ENCODE measurements at places on chromosomes 6 and 20.
A peak's percentile ranks its signal among the peaks of the same experiment; 100 is the strongest.

- peaks cover 25% of the 10 kb centered on the region for H3K27me3 ChIP-seq
- no peaks in the 10 kb centered on the region for H3K36me3 ChIP-seq
- no peaks in the 10 kb centered on the region for H3K4me1 ChIP-seq
- DNase-seq = no peak
- H3K27ac ChIP-seq = no peak overlapping the region
These were observed 20.1 kb upstream of the MTCL3 start for GRCh38 chr6:127539272-127539671.

DNA sequence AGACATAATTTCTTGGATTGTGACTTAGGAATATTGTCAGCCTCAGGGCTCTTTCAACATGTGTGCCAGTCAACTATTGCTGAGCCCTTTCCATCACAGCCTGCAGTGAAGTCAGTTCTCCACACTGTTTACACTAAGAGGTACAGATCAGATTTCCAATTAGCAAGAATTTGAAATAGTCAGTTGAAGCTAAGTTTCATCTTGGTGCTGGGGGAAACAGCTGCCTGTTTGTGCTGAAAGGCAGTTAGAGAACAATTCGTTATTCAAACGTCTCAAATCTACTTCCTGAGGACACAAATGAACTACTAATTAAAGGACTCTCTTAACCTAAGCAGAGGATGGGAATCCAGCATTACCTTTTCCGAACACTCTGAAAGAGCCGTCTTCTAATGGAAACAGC lies 25.9 kb downstream of the ADGRF1 start:
- H3K4me1 ChIP-seq = no peaks in the 10 kb centered on the region
- peaks cover 13% of the 10 kb centered on the region for H3K27me3 ChIP-seq
- no peaks in the 10 kb centered on the region for H3K36me3 ChIP-seq
- no peak for DNase-seq
- H3K27ac ChIP-seq = no peak overlapping the region
- H3K4me3 ChIP-seq = no peak overlapping the region

- H3K36me3 ChIP-seq = no peaks in the 10 kb centered on the region
- no peak overlapping the region for H3K27ac ChIP-seq
- no peak for DNase-seq
- H3K4me1 ChIP-seq = no peaks in the 10 kb centered on the region
These were observed 25.9 kb downstream of the RIN2 start for GRCh38 chr20:19783966-19784401.

DNA sequence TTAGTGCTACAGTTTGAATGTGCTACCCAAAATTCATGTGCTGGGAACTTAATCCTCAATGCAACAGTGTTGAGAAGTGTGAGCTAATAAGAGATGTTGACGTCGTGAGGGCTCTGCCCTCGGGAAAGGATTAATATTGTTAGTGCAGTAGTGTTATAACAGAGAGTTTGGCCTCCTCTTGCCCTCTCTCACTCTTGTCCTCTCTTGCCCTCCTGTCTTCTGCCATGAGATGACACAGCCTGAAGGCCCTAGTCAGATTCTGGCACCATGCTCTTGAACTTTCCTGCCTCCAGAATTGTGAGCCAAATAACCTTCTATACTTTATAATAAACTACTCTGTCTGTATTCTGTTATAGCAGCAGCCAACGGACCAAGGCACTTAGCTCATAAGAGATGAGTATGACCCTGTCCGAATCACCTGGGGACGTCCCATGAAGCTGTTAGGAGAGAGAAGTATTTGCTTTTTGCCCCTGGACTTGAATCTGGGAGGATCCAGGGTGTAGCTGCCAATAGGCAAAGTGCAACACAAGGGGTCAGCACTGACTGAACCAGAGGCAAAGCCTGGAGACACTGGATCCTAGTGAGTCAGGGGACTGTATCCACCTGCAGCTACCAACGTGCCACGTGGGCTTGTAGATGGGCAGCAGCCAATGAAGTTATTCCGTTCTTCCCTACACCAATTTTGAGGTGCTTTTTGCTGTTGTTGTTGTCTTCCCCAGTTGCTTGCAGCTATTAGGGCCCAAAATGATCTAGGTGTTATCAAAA lies 233.7 kb downstream of the THBS2 start:
- peaks cover 4% of the 10 kb centered on the region for H3K36me3 ChIP-seq
- peaks cover 61% of the 10 kb centered on the region for H3K27me3 ChIP-seq
- H3K27ac ChIP-seq = no peak overlapping the region
- H3K4me3 ChIP-seq = no peak overlapping the region
- DNase-seq = no peak

- DNase-seq = no peak
- H3K36me3 ChIP-seq = peaks cover 19% of the 10 kb centered on the region
- H3K27me3 ChIP-seq = no peaks in the 10 kb centered on the region
- peak overlapping the region; percentile 88 for H3K4me3 ChIP-seq
- peak overlapping the region; percentile 97 for H3K27ac ChIP-seq
- H3K4me1 ChIP-seq = peaks cover 41% of the 10 kb centered on the region
These were observed 11.6 kb upstream of the ELOVL5 start for GRCh38 chr6:53360093-53360912.

GRCh38 chr6:10202581-10202980 lies 212.3 kb downstream of the TFAP2A start:
- no peaks in the 10 kb centered on the region for H3K4me1 ChIP-seq
- H3K36me3 ChIP-seq = peaks cover 1% of the 10 kb centered on the region
- no peak for DNase-seq
- H3K4me3 ChIP-seq = no peak overlapping the region
- no peak overlapping the region for H3K27ac ChIP-seq

GRCh38 chr6:81856872-81857271 lies 104.4 kb upstream of the TENT5A start:
- no peak overlapping the region for H3K4me3 ChIP-seq
- no peaks in the 10 kb centered on the region for H3K27me3 ChIP-seq
- DNase-seq = no peak

DNA sequence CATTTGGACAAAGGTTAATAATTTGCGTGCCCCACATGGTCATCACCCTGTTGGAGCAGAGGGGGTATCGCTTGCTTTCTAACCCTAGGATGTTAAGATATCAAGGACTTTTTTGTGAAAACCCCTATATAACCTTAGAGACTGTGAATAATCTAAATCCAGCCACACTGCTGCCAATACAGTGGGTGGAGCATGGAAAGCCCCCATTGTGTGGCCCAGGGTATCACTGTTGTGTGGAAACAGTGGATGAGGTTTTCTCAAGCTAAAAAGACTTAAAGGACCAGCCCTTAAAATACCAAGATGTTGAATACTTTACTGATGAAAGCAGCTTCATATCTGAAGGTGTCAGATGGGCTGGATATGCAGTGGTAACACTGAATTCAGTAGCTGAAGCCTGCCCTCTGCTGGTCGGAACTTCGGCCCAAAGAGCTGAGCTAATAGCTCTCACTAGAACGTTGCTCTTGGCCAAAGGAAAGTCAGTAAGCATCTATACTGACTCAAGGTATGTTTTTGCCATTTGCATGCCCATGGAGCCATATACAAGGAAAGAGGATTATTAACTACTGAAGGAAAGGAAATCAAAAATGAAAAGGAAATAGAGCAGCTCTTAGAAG lies 695.2 kb downstream of the PHF3 start:
- no peak overlapping the region for H3K27ac ChIP-seq
- no peak overlapping the region for H3K4me3 ChIP-seq
- DNase-seq = no peak
- H3K4me1 ChIP-seq = no peaks in the 10 kb centered on the region
- H3K36me3 ChIP-seq = no peaks in the 10 kb centered on the region

DNA sequence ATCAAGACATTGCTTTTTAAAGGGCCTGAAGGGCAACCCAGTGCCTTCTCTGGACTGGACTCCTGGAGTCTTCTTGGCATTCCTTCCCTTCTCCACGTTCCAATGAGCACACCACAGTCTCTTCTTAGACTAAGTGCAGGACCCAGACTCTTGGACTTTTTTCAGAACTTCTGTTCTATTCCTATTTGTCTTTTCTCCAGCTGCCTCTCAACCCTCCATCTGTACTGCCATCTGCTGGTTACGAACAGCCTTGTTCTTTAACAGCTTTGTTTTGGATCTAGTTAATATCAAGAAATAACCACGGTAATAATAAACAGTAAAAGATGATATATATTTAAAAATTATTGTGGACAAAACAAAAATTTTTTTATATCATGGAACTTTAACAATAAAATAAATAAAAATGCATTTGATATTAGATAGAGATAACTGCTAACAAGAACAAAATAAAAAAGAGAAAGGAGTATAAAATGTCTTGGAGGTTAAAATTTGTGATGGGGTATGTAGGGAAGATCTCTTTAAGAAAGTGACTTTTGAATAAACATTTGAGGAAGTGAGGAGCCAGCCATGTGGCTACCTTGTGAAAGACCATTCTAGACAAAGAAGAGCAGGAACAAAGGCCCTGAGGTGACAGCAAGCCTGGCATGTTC lies 105.1 kb upstream of the HCRTR2 start:
- no peak overlapping the region for H3K4me3 ChIP-seq
- no peak for DNase-seq
- H3K27me3 ChIP-seq = no peaks in the 10 kb centered on the region
- H3K27ac ChIP-seq = no peak overlapping the region
- no peaks in the 10 kb centered on the region for H3K36me3 ChIP-seq

DNA sequence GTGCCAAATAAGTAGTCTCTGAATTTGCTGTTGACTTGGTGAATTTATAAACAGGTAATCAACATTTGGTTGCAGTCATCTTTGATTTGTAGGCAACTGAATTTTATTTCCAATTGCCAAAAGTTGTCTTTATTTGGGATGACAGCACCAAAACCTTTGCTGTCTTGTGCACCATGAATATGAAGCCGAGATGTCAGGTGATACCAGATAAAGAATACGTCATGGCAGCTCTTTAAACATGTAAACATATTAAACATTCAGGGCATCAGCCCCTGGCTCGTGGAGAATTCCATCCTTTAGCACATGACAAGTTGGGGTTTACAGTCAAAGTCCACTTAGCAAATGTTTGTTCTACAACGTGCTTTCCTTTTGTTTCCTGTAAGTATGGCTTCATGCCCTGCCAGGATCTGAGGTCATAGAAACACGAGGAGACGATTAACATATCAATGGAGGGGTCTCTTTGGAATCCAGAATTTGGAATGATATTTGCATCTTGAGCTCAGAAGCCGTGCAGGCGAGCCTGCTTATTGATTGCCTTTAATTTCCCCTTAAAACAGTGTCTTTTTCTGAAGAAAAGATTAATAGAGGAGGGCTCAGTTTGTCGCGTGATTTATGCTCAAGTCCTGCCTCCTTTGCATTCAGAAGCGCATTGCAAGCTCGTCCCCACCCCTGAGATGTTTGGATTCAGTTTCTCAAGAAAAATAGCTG lies 170.2 kb upstream of the ZNF217 start:
- H3K27ac ChIP-seq = no peak overlapping the region
- peaks cover 6% of the 10 kb centered on the region for H3K4me1 ChIP-seq
- H3K36me3 ChIP-seq = no peaks in the 10 kb centered on the region
- no peak overlapping the region for H3K4me3 ChIP-seq
- DNase-seq = no peak
- no peaks in the 10 kb centered on the region for H3K27me3 ChIP-seq

All from central memory CD8-positive, alpha-beta T cell (primary cell).